ENCODE measurements at places on chromosomes 2 and 18. TPM values are rescaled to one million over a fixed set of nuclear protein-coding genes. Genes with fewer than 3 reads are reported as not detected.

- H3K4me1 ChIP-seq, result no peaks in the 10 kb centered on the region
- H3K27ac ChIP-seq, result no peak overlapping the region
- no peaks in the 10 kb centered on the region for H3K27me3 ChIP-seq
- no peak for DNase-seq
- no peak overlapping the region for H3K4me3 ChIP-seq
- H3K36me3 ChIP-seq, result no peaks in the 10 kb centered on the region
These were observed 11.9 kb downstream of the GAL3ST2 start for GRCh38 chr2:241788572-241788971.

DNA sequence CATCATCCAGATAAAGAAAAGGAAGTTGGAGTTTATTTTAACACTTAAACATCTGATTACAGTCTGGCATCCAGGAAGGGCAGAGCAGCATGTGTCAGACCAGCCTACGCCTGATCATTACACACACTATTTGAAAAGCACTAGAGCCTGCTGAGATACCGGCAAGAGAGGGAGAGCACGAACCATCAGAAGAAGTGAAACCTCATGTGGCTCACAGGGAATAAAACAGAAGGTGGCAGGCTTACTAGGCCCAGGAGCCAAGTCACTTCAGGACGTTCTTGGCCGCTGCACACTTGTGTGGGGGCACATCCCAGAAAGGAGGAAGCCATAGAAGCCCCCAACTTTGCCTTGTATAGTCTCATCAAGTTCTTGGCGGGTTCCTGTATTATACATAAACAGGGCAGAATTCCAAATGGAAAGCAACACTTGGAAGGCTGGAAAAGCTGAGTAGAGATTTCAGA is 105.5 kb downstream of the UGGT1 start:
- DNase-seq, result no peak
- no peaks in the 10 kb centered on the region for H3K27me3 ChIP-seq
- H3K27ac ChIP-seq, result no peak overlapping the region
- H3K4me3 ChIP-seq, result no peak overlapping the region
- no peaks in the 10 kb centered on the region for H3K36me3 ChIP-seq

REG3G gene
- total RNA-seq, result not detected

GRCh38 chr2:193336781-193337180 is 1142.0 kb upstream of the TMEFF2 start:
- no peaks in the 10 kb centered on the region for H3K27me3 ChIP-seq
- no peaks in the 10 kb centered on the region for H3K36me3 ChIP-seq
- H3K27ac ChIP-seq, result no peak overlapping the region
- no peak overlapping the region for H3K4me3 ChIP-seq
- DNase-seq, result no peak

GRCh38 chr2:102143450-102143985 is 972 bp downstream of the IL1R1 start:
- H3K4me1 ChIP-seq, result peaks cover 36% of the 10 kb centered on the region
- peak overlapping the region; percentile 98 for H3K27ac ChIP-seq
- H3K4me3 ChIP-seq, result peak overlapping the region; percentile 68
- H3K27me3 ChIP-seq, result no peaks in the 10 kb centered on the region

- no peaks in the 10 kb centered on the region for H3K36me3 ChIP-seq
- DNase-seq, result no peak
- H3K27me3 ChIP-seq, result no peaks in the 10 kb centered on the region
- no peak overlapping the region for H3K4me3 ChIP-seq
- no peaks in the 10 kb centered on the region for H3K4me1 ChIP-seq
These were observed 193.3 kb upstream of the SPHKAP start for GRCh38 chr2:228374741-228375140.

GRCh38 chr2:25115902-25116301 is 52.5 kb downstream of the POMC start:
- DNase-seq, result no peak
- no peaks in the 10 kb centered on the region for H3K4me1 ChIP-seq
- no peaks in the 10 kb centered on the region for H3K36me3 ChIP-seq

DNA sequence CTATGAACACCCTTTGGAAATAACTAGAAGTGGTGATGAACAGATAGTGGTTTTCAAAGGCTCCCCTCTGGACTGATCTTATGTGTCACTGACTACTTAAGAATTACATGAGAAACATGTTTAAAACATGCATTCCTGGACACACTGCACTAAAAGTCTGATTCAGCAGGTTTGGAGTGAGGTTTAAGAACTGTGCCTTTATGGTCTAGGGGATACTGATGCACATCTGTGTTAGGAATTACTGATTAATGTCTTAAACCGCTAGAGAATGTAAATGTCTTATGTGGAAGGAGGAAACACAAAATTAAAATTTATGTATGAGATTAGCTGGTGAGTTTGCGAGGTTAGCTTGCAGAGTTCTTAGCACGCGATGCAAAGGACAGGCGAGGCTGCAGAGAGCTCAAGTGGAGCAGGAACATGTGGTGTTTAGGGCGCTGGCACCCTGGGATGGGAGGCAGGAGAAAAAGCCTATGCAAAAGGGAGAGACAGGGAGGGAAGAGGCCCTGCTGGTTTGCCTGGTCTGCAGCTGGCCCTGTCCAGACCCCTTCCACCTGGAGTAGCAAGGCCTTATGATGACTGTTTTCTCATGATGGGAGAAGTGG is 11.7 kb downstream of the SH3YL1 start:
- H3K27ac ChIP-seq, result no peak overlapping the region
- H3K36me3 ChIP-seq, result peaks cover 6% of the 10 kb centered on the region
- H3K4me3 ChIP-seq, result no peak overlapping the region
- H3K4me1 ChIP-seq, result no peaks in the 10 kb centered on the region

GRCh38 chr2:181058378-181059269 is 78.2 kb downstream of the UBE2E3 start:
- H3K4me3 ChIP-seq, result no peak overlapping the region
- no peaks in the 10 kb centered on the region for H3K4me1 ChIP-seq
- H3K27me3 ChIP-seq, result no peaks in the 10 kb centered on the region
- no peaks in the 10 kb centered on the region for H3K36me3 ChIP-seq

ADD2 gene
- total RNA-seq, result 0.69 TPM

All from upper lobe of left lung (tissue), 6 donors.